ENCODE measurements at places on chromosomes 5 and 9. TPM values are rescaled to one million over a fixed set of nuclear protein-coding genes. Genes with fewer than 3 reads are reported as not detected.

The DELE1 gene
- 40.1 TPM for total RNA-seq

The KCNV2 gene
- not detected for total RNA-seq

The DTWD2 gene
- total RNA-seq = 7.9 TPM

The GRIN3A gene
- not detected for total RNA-seq

The C9orf50 gene
- not detected for total RNA-seq

DNA sequence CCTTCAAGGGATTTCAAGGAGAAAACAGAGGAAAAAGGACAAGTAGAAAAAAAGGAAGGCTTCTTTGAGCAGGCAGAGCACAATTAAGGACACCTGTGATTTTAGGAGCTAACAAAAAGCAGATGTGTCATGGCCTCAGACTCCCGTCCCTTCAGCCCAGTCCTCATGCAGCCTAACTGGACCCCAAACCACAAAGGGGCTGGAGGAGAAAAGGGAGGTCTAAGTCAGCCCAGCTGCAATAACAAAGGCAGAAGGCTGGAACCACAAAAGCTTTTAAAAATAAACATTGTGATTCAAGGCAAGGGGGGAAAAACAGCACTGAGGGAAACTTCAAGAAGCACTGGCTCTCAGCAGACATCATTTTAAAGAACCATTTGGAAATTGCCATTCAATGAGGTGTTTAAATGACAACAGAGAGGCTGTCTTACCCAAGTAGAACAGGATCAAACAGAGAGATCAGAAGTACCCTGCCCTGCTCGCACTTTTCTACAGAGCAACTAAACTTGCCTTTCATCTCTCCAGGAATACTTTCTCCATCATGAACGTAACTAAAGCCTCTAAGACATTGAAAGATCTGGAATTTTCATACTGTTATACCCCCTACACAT lies 89.3 kb downstream of the SEMA5A start:
- DNase-seq = no peak
- no peak overlapping the region for H3K27ac ChIP-seq
- no peaks in the 10 kb centered on the region for H3K36me3 ChIP-seq
- H3K27me3 ChIP-seq = no peaks in the 10 kb centered on the region

- H3K36me3 ChIP-seq = peaks cover 6% of the 10 kb centered on the region
- no peak overlapping the region for H3K4me3 ChIP-seq
- H3K27me3 ChIP-seq = no peaks in the 10 kb centered on the region
Measured at GRCh38 chr5:61493973-61494372, 161.9 kb downstream of the ZSWIM6 start.

DNA sequence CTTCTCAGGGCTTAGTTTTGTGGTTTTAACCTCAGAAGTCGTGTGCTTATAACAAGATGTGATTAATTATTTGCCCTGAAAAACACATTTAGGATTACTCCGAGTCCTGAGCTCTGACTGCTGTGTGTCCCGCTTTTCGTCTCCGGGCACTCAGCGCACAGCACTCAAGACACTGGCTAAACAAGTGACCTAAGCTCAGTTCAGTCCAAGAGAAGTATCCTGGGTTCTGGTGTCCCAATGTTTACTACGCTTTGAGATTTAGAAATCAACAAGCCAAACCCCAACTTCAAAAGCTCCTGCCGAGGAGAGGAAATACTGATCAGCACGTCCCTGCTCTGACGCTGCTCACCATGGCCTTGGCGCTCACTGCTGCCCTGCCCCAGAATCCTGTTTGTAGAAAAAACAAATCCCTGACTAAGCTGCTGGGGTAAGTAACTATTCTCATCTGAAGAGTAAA lies 53.2 kb downstream of the IPPK start:
- H3K27ac ChIP-seq = no peak overlapping the region
- peaks cover 23% of the 10 kb centered on the region for H3K36me3 ChIP-seq
- DNase-seq = no peak
- H3K4me1 ChIP-seq = no peaks in the 10 kb centered on the region

DNA sequence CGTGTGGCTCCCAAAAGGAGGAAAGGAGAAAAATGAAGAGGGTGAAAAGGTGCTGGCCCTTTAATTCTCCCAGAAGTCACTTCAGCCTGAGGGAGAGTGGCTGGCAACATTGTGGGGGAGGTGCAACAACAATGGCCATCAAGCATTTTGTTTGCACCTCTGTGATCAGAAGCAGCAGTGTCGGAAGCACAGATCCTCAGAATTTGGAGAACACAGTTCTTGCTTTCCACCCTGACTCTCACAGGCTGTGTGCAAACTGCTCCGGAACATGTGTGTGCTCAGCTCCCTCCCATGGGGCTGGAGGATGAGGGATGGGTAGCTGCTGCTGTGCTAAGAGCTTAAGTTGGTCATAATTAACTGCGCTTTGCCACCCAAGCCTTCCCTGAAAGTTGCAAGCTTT lies 127.1 kb downstream of the DPYSL3 start:
- no peak overlapping the region for H3K27ac ChIP-seq
- no peak overlapping the region for H3K4me3 ChIP-seq
- DNase-seq = no peak
- H3K4me1 ChIP-seq = peaks cover 6% of the 10 kb centered on the region
- no peaks in the 10 kb centered on the region for H3K36me3 ChIP-seq

GRCh38 chr9:73031350-73031749 lies 78.5 kb upstream of the ALDH1A1 start:
- H3K27ac ChIP-seq = no peak overlapping the region
- H3K4me1 ChIP-seq = no peaks in the 10 kb centered on the region
- H3K4me3 ChIP-seq = no peak overlapping the region
- H3K36me3 ChIP-seq = no peaks in the 10 kb centered on the region
- H3K27me3 ChIP-seq = no peaks in the 10 kb centered on the region
- DNase-seq = no peak

DNA sequence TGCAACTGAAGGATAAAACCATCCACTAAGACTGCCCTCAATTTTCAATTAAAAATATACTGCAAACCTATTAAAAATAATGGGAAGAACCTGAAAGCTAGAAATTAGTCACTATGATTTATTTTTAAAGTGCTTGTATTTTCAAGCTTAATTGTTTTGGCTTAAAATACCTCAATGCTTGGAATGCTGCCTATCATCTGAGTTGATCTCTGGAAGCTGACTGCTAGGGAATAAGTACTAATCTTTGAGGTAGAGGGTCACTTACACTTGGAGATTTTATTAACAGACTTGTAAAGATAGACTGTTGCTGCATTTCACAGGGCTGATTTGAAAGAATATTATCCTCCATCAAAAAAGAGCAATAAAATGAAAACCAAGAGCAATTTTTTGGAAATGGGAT lies 6.2 kb downstream of the PCSK1 start:
- H3K36me3 ChIP-seq = no peaks in the 10 kb centered on the region
- H3K4me1 ChIP-seq = peaks cover 8% of the 10 kb centered on the region
- H3K27ac ChIP-seq = no peak overlapping the region
- H3K4me3 ChIP-seq = no peak overlapping the region
- no peak for DNase-seq

GRCh38 chr9:114613087-114613486 lies 2.0 kb downstream of the TMEM268 start:
- peaks cover 7% of the 10 kb centered on the region for H3K36me3 ChIP-seq
- no peak for DNase-seq
- no peak overlapping the region for H3K4me3 ChIP-seq
- no peaks in the 10 kb centered on the region for H3K27me3 ChIP-seq
- H3K4me1 ChIP-seq = peaks cover 9% of the 10 kb centered on the region

DNA sequence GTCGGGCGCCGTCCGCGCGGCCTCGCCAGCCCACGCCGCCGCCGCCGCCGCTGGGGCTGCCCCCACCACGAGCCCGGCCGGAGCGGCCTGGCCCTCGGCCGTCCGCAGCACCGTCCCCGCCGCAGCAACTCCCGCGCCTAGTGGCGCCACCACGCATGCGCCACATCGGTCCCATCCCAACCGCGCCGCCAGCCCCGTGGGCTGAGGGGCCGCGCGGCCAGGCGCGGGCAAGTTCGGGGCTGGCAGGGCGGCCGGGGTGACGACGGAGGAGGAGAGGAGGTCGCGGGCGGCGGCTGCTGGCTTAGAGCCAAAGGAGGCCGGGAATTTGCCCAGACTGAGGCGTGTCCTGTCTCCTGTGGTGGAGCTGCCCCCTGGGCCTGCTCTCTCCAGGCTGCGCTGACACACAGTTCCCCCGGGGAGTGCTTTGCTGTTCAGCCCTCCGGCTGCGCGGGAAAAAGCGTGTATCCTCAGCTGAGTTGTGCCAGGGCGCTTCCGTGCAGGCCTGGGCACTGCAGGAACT lies at the start of gene TUSC1:
Gene TUSC1 (minus strand): TSS at position 298 of the 520 bp plus-strand sequence. CDS start 132 bp downstream, at position 166.
- no peaks in the 10 kb centered on the region for H3K4me1 ChIP-seq
- H3K36me3 ChIP-seq = no peaks in the 10 kb centered on the region
- H3K4me3 ChIP-seq = no peak within 1 kb of the TSS
- DNase-seq = no peak
- no peak within 1 kb of the TSS for H3K27ac ChIP-seq

DNA sequence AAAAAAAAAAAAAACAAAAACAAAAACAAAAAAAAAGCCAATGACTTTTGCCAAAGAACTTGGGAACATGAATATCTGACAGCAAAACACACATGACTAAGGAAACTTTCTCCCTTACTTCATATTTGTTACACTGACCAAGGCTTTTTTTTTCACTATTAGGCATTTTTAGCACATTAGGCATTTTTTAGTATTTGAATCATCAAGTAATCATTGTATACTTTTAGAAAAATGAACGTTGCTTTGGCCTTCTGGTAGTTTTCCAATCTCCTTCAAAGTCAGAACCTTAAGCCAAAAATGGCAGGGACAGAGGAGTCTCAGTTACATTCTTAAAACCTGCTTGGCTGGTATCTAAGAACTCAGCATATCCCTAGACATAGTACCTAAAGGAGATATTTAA lies 19.3 kb downstream of the NREP start:
- no peak for DNase-seq
- H3K27me3 ChIP-seq = no peaks in the 10 kb centered on the region
- no peak overlapping the region for H3K27ac ChIP-seq
- no peak overlapping the region for H3K4me3 ChIP-seq
- H3K4me1 ChIP-seq = no peaks in the 10 kb centered on the region

DNA sequence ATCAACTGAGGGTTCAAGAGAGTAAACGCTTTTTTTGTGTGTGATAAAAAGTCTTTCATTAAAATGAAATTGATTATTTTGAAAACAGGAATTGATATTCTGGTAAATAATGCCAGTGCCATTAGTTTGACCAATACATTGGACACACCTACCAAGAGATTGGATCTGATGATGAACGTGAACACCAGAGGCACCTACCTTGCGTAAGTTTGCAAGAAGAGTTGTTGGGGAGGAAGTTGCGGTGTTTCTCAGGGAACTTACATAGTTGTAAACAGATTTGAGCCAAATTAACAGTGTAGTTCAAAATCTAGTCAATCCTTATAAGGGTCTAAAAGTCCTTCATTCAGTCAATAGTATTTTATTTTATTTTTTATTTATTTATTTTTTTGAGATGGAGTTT lies 28.9 kb downstream of the HSDL2 start:
- no peaks in the 10 kb centered on the region for H3K36me3 ChIP-seq
- no peak overlapping the region for H3K27ac ChIP-seq
- H3K4me1 ChIP-seq = peaks cover 6% of the 10 kb centered on the region
- H3K27me3 ChIP-seq = no peaks in the 10 kb centered on the region

DNA sequence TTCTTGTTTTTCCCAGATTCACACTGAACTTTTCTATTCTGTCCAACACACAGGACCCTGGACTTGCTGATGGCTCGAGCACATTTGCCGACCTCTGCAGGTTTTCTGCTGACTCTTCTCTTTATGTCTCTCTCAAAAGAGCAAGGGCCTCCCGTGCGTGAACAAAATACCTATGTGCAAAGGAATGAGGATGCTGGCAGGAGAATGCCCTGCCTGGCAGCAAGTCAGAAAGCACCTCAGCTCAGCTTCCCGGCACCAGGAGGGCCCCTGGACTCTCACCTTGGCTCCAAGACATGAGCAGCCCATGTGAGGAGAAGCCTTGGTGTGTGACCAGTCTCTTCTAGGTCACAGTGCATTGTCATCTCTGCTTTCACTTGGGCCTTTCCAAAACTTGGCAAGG lies 36.1 kb downstream of the PAPPA start:
- no peak for DNase-seq
- H3K36me3 ChIP-seq = peaks cover 61% of the 10 kb centered on the region
- H3K4me3 ChIP-seq = no peak overlapping the region
- H3K4me1 ChIP-seq = peaks cover 19% of the 10 kb centered on the region
- no peaks in the 10 kb centered on the region for H3K27me3 ChIP-seq
- no peak overlapping the region for H3K27ac ChIP-seq

DNA sequence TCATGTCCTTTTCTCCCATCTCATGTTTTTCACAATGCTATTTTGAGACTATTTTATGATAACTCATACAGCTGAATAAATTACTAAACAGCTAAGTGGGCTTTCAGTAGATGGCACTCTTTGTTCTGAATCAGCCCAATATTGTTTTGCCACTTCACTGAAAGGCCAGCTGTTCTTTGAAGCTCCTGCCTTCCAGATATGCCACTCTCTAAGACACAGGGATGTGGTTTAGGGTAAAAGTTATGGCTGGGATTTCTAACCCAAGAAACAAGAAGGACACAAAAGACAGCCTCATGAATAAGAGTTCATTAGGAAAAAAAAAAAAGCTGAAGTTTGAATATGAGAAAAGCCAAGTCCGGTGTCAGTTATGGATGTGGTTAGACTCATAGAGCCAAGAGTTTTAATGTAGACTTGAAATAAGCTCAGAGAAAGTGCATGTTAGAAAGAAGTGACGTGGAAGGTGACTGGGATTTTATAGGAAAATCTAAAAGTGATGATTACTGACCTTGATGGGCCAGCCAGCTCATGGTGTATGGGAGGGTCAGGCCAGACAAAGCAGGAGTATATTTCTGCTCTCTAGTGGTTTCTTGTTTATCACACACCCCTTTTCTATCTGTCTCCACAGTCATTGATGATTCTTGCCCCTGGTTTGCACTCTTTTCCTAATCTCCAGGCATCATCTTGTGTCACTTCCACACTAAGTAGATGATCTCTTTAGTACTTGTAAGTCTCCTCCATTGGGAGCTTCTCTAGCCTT lies 488.5 kb downstream of the NR2F1-AS1 start:
- H3K36me3 ChIP-seq = no peaks in the 10 kb centered on the region
- DNase-seq = no peak
- no peaks in the 10 kb centered on the region for H3K27me3 ChIP-seq
- no peaks in the 10 kb centered on the region for H3K4me1 ChIP-seq
- H3K27ac ChIP-seq = no peak overlapping the region
- H3K4me3 ChIP-seq = no peak overlapping the region

DNA sequence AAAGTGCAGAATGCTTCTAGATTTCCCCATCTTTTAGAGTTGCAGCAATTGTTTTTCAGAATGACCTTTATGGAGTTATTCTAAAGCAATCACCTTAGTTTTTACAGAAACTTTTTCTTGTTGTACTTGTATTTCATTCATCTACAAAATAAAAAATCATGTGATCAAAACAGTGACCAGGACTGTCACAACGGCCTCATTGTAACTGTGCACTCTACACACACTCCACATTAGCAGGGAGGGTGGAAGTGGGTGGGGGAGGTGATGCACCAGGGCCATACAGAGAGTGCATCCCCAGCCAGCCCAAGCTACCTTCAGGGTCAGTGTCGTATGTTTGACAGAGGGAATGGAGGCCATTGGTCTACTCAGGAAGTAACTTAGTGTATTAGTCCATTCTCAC lies 26.9 kb downstream of the EGFLAM start:
- H3K27ac ChIP-seq = no peak overlapping the region
- H3K4me3 ChIP-seq = no peak overlapping the region
- no peaks in the 10 kb centered on the region for H3K36me3 ChIP-seq
- H3K27me3 ChIP-seq = no peaks in the 10 kb centered on the region
- no peaks in the 10 kb centered on the region for H3K4me1 ChIP-seq

Data from A673 (cell line).